Esophagus muscularis mucosa (tissue), 4 donors: ENCODE measurements at places on chromosomes 16 and 17.

GRCh38 chr17:49795372-49795771 is 6.9 kb downstream of the KAT7 start:
- no peak for DNase-seq

DNA sequence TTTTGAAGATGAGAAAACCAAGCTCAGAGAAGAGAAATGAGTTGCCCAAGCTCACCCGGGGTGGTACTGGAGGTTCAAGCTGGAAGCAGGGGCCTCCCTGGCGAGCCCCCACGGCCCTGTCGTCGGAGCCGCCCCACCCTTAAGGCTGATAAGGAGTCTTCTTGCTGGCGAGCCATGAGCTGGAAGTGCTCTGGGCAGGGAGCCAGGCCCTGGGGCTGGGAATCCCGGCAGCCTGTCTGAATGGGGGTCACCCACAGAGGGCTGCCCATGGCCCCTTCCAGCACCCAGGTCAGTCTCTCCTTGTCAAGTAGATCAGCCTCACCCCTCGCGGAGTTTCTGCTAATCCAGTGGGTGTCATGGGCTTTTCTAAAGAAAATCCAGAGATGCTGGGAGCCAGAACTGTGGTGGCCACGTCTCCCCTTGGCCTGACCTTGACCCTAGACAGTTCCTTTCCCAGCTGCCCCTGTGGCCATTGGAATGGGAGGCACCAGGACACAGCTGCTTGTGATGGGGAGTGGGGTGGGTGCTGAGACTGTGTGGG is 1.2 kb upstream of the P2RX1 start:
- DNase-seq = no peak

DNA sequence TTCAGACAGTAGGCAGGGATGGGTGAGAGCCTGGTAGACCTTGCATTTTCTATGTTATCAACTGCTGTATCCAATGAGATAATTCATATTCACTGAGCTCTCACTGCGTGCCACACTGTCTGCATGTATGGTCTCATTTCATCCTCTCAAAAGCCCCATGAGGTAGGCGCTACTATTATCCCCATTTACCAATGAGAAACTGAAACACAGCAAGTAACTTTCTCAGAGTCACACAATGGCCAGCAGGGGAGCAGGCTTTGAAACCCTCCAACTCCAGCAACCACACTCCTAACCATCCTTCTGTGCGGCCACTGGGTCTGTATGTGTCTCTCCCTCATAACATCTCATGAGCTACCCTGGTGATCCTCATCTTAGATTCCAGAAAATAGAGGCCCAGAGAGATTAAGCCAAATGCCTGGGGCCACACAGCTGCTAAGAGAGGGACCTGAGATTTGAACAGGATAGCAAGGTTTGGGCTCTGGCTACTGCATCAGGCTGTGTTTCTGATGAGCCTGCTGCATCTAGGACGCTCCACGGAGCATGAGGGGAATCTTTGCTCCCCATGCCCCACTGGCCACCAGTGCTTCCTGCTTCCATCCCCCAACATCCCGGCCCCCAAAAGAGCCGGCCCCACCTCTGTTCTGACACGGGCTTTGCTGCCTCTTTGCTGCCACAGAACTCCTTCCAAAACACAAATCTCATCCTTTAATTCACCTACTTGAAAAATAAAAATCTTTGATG is 3.2 kb downstream of the CCR7 start:
- DNase-seq = peak; percentile 64

DNA sequence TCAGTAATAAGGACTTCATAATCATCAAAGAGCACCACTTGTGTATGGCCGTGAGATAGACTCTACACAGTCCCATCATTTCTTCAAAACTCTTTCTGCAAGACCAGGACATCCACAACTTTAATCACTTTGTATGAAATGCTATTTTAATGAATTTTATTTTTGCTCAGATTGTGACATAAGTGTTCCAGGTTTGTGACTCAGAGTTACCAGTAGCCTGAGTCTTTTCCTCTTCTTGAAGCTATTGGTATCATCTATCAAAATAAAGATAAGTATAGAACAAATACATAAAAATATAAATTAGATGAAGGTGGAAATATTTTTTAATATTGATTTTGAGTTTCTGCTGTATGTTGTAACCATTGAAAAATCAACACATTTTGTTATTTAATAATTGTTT is 16.6 kb upstream of the VWA3A start:
- no peak for DNase-seq

DNA sequence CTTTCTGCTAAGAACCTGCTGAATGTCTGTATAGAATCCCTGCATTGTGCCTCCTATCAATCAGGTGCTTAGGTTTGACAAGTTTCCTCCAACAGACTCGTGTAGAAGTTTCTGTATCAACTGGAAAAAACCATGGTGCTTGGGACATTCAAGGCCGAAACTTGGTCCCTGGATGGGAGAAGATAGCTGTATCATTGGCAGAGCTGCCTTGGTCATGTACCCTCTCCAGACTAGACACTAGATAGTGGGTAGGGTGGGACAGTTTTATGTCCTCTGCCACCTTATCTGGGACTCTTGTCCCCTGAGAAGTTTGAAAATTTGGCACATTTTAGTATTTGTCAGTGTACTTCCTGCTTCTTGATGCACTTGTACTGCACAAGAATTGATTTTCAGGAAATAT is 520.8 kb downstream of the WWOX start:
- DNase-seq = no peak

GRCh38 chr17:78995022-78995760 is 14.4 kb downstream of the CANT1 start:
- no peak for DNase-seq

- no peak for DNase-seq
These were observed 111.1 kb downstream of the CACNG3 start for GRCh38 chr16:24367186-24367710.

GRCh38 chr16:68078701-68079375 is 6.3 kb upstream of the NFATC3 start:
- DNase-seq = peak; percentile 42

GRCh38 chr17:79949656-79950209 is 85.9 kb downstream of the TBC1D16 start:
- no peak for DNase-seq

- DNase-seq = no peak
These were observed 14.0 kb downstream of the LDHD start for GRCh38 chr16:75102595-75102994.

DNA sequence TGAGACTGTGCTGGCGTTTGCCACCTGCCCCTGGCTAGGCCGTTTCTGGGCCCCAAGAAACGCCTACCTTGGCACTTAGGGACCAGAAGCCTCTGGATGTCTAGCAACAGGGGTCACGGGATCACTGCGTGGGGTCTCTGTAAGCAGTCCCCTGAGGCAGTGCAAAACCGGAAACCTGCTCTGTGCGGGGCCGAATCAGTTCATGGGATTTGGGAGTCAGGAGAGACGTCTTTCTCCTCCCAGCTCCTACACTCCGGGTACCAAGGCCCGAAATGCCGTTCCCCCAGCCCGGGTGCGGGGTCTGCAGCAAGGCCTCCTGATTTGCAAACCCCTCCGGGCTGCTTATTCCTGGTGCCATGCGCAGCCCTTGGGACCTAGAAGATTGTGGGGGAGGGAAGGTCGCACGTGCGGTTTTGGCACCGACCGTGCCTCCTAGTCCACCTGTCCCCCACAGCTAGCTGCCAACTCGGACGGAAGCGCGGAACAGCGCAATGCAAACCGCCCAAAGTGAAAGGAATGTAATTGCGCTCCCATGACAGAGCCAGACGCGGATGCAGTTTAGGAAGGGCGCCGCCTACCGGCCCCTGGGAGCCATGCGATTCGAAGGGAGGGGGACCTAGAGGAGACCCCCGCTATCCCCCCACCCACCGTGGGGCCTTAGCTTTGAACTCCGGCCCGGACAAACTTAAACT is 6.5 kb downstream of the IRX5 start:
- peak; percentile 90 for DNase-seq
